ENCODE measurements at places on chromosomes 2 and 18.

GRCh38 chr2:216394881-216395280 is 17.4 kb upstream of the SMARCAL1 start:
- no peak for DNase-seq

- DNase-seq = no peak
Observed at GRCh38 chr2:201642086-201642578, 1.2 kb downstream of the TMEM237 start.

- DNase-seq = no peak
Observed at GRCh38 chr18:54939361-54939917, 19.8 kb downstream of the CCDC68 start.

GRCh38 chr2:234476766-234477165 is 20.1 kb downstream of the ARL4C start:
- no peak for DNase-seq

GRCh38 chr2:73994178-73994831 is 9.6 kb downstream of the TET3 start:
- DNase-seq = no peak

GRCh38 chr2:62461707-62462106 is 44.3 kb downstream of the TMEM17 start:
- DNase-seq = no peak

- no peak for DNase-seq
Observed at GRCh38 chr2:48733067-48733503, 22.4 kb downstream of the LHCGR start.

DNA sequence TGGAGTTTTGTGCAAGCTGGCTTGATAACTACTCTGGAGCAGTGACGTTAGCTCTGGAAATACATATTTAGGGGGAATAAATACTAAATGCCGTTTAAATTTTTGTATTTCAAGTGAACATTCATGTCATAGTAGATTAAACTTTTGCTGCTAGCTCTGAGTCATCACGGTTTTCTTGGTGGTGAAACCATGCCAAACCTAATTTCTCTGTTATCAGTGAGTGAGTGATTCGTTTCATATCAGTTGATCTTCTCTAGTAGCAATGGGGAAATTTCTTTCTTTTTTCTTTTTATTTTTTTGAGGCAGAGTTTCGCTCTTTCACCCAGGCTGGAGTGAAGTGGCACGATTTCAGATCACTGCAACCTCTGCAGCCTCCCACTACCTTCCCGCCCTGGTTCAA is 211.1 kb downstream of the PTPRM start:
- DNase-seq = no peak

- no peak for DNase-seq
Observed at GRCh38 chr18:650428-650858, 7.0 kb upstream of the TYMS start.
